ENCODE measurements at places on chromosomes 4 and X. TPM values are rescaled to one million over a fixed set of nuclear protein-coding genes. Genes with fewer than 3 reads are reported as not detected.

- peaks cover 69% of the 10 kb centered on the region for H3K36me3 ChIP-seq
- no peak overlapping the region for H3K4me3 ChIP-seq
- H3K27me3 ChIP-seq, result no peaks in the 10 kb centered on the region
- DNase-seq, result no peak
These were observed 76.5 kb downstream of the CENPC start for GRCh38 chr4:67468830-67469229.

Gene SLC10A4
- 1.6 TPM for total RNA-seq

- no peaks in the 10 kb centered on the region for H3K4me1 ChIP-seq
- H3K27ac ChIP-seq, result no peak overlapping the region
- no peak overlapping the region for H3K4me3 ChIP-seq
- H3K27me3 ChIP-seq, result no peaks in the 10 kb centered on the region
These were observed 99.5 kb downstream of the CCSER1 start for GRCh38 chr4:90226734-90227133.

Gene PQBP1
- total RNA-seq, result 55.0 TPM

Gene LUZP4
- total RNA-seq, result not detected

DNA sequence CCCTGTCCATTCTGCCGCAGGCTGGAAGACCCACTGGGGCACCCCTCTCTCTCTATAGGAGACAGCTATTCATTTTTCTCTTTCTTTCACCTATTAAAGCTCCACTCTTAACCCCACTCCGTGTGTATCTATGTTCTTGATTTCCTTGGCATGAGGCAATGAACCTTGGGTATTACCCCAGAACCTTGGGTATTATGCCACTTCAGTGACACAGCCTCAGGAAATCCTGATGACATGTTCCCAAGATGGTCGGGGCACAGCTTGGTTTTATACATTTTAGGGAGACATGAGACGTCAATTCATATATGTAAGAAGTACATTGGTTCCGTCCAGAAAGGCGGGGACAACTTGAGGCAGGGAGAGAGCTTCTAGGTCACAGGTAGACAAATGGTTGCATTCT lies 13.4 kb downstream of the HTT-AS start:
- H3K36me3 ChIP-seq, result no peaks in the 10 kb centered on the region
- no peaks in the 10 kb centered on the region for H3K27me3 ChIP-seq
- DNase-seq, result no peak
- no peak overlapping the region for H3K27ac ChIP-seq

Gene PLP1
- total RNA-seq, result 0.59 TPM

DNA sequence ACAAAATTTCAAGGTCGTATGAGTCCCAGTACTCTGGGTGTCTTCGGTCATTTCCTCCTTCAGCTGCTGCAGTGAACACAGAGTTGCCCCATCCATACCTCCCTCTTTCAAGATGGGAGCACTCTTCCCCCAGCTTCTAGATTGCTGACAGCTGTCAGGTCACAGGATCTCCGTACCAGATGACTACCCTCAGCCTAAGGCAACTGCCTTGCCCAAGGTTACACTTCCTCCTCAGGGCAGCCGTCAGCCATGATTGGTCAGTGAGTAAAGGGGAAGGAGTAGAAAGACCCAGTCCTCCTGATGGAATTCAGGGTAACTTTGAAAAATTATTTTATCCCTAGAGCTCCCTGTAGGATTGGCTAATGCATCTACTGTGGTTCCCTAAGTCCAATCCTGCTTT lies 81.6 kb downstream of the NAF1 start:
- H3K36me3 ChIP-seq, result no peaks in the 10 kb centered on the region
- H3K27me3 ChIP-seq, result no peaks in the 10 kb centered on the region
- H3K4me3 ChIP-seq, result no peak overlapping the region
- DNase-seq, result no peak
- H3K4me1 ChIP-seq, result no peaks in the 10 kb centered on the region

DNA sequence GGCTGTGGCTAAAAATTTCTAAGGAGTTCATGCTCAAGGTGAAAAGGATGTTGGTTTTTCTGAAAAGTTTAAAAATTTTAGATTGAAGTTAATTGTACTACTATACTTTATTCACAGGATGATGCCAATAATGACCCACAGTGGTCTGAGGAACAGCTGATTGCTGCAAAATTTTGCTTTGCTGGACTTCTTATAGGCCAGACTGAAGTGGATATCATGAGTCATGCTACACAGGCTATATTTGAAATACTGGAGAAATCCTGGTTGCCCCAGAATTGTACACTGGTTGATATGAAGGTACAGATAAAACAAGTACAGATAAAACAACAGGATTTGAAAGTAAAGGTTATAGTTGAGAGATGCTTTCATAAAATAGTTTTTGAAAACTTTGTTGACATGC lies 12.2 kb downstream of the PAICS start:
- no peak overlapping the region for H3K4me3 ChIP-seq
- peaks cover 34% of the 10 kb centered on the region for H3K36me3 ChIP-seq
- no peak overlapping the region for H3K27ac ChIP-seq

Gene DAPP1
- 15.1 TPM for total RNA-seq

GRCh38 chrX:1507511-1508463 lies 29.2 kb downstream of the P2RY8 start:
- H3K4me3 ChIP-seq, result no peak overlapping the region
- peaks cover 5% of the 10 kb centered on the region for H3K4me1 ChIP-seq
- H3K36me3 ChIP-seq, result no peaks in the 10 kb centered on the region
- no peaks in the 10 kb centered on the region for H3K27me3 ChIP-seq

DNA sequence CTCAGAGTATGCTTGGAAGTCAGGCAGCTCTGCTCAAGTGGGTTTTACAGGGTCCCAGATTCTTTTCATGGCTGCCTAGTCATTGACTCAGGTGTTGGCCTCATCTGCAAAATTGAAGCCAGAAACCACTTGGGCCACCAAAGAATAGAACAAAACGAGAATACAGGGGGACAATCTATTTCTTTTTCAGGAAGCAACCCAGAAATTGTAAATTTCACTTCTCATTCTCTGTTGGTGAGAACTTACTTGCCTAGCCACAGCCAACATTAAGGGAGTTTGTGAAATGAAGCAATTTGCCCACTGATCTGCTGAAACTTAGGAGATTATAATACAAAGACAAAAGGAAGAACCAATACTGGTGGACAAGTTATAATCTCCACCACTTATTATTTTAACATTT lies 8.6 kb upstream of the TKTL2 start:
- DNase-seq, result no peak
- H3K27ac ChIP-seq, result no peak overlapping the region
- no peaks in the 10 kb centered on the region for H3K27me3 ChIP-seq
- H3K4me3 ChIP-seq, result no peak overlapping the region
- no peaks in the 10 kb centered on the region for H3K4me1 ChIP-seq

Gene SHROOM3
- 62.0 TPM for total RNA-seq

DNA sequence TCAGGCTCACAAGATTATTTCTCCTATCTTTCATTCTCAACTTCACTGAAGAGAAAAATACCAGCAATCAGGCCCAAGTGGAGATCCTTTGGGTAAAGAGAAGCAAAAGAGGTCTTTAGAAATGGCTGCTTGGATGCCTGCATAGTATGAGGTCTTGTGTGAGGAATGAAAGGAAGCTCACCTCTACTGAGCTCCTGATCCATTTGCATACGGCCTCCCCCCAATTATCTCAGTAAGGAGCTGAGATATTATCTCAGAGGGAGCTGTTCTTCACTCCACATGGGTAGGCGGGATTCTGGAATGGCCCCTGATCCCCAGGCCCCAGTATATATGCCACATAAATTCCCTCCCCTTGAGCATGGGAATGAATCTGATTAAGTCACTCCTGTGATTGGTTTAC lies 75.8 kb downstream of the EVC2 start:
- no peak for DNase-seq
- H3K4me3 ChIP-seq, result no peak overlapping the region
- H3K36me3 ChIP-seq, result peaks cover 24% of the 10 kb centered on the region
- H3K4me1 ChIP-seq, result no peaks in the 10 kb centered on the region

Gene LYAR
- 18.0 TPM for total RNA-seq

Gene TMEM255A
- total RNA-seq, result 2.7 TPM

Gene VSIG1
- 1.6 TPM for total RNA-seq

Gene TRPC3
- 1.7 TPM for total RNA-seq

Gene MAP3K15
- 3.2 TPM for total RNA-seq

GRCh38 chr4:26141051-26141721 lies 179.6 kb upstream of the RBPJ start:
- H3K36me3 ChIP-seq, result no peaks in the 10 kb centered on the region
- no peak overlapping the region for H3K4me3 ChIP-seq
- DNase-seq, result no peak
- peak overlapping the region; percentile 48 for H3K27ac ChIP-seq
- no peaks in the 10 kb centered on the region for H3K27me3 ChIP-seq

DNA sequence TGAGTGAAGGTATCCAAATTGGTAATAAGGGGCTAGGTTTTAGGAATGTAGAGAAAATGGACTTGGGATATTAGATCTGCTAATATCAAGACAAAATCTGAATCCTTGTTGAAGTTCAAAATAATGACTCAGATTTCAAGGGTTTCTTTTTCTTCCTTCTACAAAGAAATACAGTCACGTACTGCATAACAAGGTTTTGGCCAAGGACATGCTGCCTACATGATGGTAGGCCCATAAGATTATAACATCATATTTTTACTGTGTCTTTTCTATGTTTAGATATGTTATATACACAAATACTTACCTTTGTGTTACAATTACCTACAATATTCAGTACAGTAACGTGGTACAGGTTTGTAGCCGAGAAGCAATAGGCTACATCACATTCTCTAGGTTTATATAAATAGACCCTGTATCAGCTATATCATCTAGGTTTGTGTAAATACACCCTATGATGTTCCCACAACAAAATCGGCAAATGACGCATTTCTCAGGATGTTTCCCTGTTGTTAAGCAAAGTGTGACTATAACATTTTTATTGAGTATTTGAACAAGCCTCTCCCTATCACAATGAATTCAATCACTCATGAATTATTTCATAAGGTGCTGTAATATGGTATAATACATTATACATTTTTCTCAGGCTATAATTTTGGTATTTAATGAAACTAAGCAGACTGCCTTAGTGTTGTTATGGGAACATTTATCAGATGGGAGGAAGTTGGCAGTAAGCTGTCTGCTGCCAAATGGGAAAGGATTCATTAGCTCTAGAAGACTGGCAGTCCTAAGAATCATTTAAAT lies 186.3 kb downstream of the PPP3CA start:
- H3K27ac ChIP-seq, result no peak overlapping the region
- no peaks in the 10 kb centered on the region for H3K27me3 ChIP-seq
- H3K4me3 ChIP-seq, result no peak overlapping the region
- H3K4me1 ChIP-seq, result peaks cover 2% of the 10 kb centered on the region
- DNase-seq, result no peak
- H3K36me3 ChIP-seq, result no peaks in the 10 kb centered on the region

Gene PPEF1
- 0.71 TPM for total RNA-seq

GRCh38 chr4:7425591-7426468 lies 8.9 kb downstream of the PSAPL1 start:
- H3K27ac ChIP-seq, result no peak overlapping the region
- H3K27me3 ChIP-seq, result no peaks in the 10 kb centered on the region
- H3K4me3 ChIP-seq, result no peak overlapping the region
- H3K36me3 ChIP-seq, result no peaks in the 10 kb centered on the region
- DNase-seq, result peak; percentile 36

- H3K4me1 ChIP-seq, result no peaks in the 10 kb centered on the region
- no peak for DNase-seq
- H3K27me3 ChIP-seq, result no peaks in the 10 kb centered on the region
- H3K36me3 ChIP-seq, result no peaks in the 10 kb centered on the region
- H3K4me3 ChIP-seq, result no peak overlapping the region
These were observed 32.7 kb downstream of the NLGN3 start for GRCh38 chrX:71177327-71177726.

DNA sequence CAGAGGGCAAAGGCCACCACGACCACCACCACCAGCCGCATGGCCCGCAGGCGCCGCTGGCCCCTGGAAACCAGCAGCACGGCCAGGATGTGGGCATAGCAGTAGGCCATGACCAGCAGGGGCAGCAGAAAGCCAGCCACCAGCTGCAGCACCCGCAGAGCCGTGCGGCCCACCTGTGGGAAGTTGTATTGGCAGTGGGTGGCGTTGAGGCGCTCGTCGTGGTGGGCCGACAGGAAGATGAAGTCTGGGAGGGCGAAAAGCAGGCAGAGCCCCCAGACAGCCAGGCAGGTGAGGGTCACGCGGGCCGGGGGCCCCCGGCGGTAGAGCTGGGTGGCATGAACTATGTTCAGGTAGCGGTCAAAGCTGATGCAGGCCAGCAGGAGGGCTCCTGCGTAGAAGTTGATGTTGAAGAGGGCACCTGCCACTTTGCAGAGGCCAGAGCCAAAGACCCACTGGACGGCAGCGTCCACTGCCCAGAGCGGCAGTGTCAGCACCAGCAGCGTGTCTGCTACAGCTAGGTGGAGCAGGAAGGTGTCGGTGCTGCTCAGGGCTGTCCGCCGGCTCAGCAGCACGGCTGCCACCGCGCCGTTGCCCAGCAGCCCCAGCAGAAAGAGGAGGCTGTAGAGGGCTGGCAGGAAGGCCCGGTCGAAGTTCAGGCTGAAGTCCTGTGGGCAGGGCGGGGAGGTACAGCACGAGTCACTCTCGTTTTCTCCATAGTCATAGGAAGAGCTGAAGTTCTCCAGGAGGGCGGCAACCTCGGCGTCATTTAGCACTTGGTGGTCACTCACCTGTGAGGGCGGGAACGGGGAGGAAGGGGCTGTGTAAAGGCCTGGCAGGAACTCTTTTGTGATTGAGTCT lies 1.4 kb downstream of the CXCR3 start:
- peaks cover 4% of the 10 kb centered on the region for H3K4me1 ChIP-seq
- peaks cover 15% of the 10 kb centered on the region for H3K36me3 ChIP-seq
- no peak overlapping the region for H3K27ac ChIP-seq
- H3K4me3 ChIP-seq, result peak overlapping the region; percentile 11
- no peak for DNase-seq

DNA sequence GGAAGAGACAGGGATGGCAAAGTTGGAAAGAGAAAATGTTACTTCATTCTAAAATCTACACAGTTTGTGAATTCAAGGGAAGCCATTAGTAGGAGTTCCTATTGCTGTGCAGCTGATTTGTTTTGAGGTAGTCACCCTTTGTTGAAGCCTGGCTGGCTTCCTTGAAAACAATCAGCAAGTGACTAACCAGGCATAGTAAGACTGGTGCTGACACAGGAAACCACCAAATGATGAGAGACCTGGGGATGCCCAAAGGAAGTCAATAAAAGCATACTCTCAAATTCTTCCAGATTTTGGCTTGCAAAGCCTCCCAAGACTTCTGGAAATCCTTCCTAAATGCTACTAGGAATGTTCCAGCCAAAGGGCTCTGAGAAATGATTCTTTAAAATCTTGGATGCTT lies 23.9 kb upstream of the PRDM8 start:
- H3K4me3 ChIP-seq, result no peak overlapping the region
- no peak overlapping the region for H3K27ac ChIP-seq
- no peaks in the 10 kb centered on the region for H3K36me3 ChIP-seq
- H3K4me1 ChIP-seq, result no peaks in the 10 kb centered on the region
- no peak for DNase-seq
- no peaks in the 10 kb centered on the region for H3K27me3 ChIP-seq

Gene ADH1C
- 8.2 TPM for total RNA-seq

DNA sequence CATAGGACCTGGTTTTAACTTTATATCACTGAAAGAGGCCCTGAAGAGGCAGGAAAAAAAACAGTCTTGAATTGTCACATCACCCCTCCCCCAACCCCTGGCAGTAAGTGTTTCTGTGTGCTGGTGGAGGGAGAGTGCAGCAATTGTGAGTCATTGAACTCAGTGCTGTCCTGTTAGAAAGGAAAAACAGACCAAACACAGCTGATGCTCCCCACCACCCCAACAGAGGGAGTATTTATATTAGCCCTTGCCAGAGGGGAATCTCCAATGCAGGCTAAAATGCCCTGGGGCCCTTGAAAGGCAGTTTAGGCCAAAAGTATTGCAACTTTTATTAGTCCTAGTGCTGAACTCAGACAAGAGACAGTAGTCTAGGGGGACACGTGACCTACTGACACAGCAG lies 197.8 kb upstream of the AGTR2 start:
- H3K27ac ChIP-seq, result no peak overlapping the region
- H3K27me3 ChIP-seq, result no peaks in the 10 kb centered on the region
- no peaks in the 10 kb centered on the region for H3K4me1 ChIP-seq
- no peak overlapping the region for H3K4me3 ChIP-seq
- no peaks in the 10 kb centered on the region for H3K36me3 ChIP-seq
- no peak for DNase-seq

Gene ARL13A
- not detected for total RNA-seq

Data from lower lobe of right lung (tissue), 2 donors.